HL-60 (cell line): ENCODE measurements at places on chromosomes 7 and 10.
A peak's percentile ranks its signal among the peaks of the same experiment; 100 is the strongest.

- DNase-seq: no peak
Measured at GRCh38 chr7:50309721-50310120, 5.2 kb downstream of the IKZF1 start.

DNA sequence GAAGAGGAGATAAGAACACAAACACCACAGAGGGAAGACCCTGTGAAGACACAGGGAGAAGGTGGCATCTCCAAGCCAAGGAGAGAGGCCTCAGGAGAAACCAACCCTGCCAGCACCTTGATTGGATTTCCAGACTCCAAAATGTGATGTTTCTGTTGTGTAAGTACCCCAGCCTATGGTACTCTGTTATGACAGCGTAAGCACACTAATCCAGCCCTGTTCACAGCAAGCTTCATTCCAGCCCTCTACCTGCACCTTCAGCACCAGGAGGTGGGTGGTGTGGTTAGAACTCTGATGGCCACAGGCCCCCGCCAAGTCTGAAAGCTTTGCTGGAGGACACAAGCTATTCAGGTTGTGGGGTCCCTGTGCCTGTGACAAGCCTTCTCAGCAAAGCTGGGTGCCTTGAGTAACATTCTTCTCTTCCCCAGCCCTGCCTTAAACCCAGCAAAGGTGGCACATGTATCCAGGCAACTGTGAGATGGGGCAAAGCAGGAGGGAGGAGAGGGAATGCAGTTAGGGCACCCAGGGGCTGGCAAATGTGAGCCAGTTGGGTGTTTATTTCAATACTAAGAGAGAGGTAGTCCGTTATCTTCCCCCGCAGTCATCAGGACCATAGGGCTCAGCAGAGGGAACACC, 4.5 kb downstream of the VSTM4 start:
- no peak for DNase-seq

DNA sequence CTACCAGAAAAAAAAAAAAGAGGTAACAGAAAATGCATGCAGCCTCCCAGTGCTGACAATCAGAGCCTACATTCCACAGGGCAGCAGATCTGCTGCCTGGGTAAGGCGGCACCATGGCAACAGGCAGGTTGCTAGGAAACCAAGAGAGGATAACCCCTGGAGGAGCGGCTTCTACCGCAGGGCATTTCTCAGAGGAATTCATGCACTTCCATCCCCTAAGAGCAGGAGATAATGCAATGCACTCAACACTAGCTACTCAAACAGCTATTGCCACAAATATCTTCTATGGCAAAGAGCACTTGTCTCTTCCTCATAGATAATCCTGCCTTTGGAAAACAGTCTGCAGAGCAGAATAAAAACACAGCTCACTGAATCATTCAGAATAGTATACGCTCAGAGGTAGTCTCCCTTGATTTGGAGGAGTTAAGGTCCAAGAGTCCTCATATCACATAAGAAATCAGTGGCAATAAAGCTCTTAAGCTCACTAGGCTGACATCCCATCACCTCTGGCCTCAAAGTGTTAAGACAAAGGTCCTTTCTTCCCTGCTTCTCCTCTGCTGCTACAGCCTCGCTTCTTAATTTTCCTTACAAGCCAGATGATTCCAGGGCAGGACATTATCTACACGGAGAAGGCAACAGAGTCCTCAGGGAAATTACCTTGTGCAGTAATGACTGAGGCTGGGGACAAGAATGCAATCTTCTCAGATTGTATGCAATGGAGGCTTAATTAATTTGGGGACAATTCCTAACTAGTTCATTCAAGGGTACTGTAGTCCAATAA, 10.7 kb downstream of the PSAP start:
- no peak for DNase-seq

GRCh38 chr7:49714182-49714581, 59.3 kb upstream of the VWC2 start:
- DNase-seq: no peak

DNA sequence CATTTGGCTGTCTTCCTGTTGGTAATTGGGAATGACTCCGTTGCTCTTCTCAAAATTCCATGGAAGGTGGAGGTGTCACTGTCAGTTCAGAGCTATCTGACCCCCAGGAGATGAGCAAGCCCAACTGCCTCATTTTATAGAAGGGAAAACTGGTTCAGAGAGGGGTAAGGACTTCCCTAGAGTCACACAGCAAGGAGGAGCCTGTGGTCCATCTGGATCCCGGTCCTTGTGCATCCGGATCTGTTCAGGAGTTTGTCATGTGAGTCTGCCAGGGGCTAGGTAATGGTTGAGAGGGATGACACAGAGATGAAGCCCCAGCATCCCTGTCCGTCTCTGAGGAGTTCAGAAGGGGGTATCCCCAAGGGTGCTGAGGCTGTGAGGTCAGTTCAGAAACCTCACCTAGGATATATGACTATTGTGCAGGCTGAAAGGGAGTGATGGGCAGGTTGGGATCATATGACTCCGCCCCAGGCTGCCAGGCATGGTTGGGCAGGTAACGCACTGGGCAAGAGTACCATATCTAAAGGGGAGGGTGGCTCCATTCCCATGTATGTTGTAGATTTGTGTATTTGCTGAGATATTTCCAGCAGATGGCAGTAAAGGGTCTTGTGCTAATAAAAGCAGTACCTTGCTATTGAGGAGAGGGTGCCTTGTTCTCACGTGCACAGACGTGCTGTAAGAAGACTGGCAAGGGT, 16.0 kb upstream of the SLC29A3 start:
- DNase-seq: no peak

DNA sequence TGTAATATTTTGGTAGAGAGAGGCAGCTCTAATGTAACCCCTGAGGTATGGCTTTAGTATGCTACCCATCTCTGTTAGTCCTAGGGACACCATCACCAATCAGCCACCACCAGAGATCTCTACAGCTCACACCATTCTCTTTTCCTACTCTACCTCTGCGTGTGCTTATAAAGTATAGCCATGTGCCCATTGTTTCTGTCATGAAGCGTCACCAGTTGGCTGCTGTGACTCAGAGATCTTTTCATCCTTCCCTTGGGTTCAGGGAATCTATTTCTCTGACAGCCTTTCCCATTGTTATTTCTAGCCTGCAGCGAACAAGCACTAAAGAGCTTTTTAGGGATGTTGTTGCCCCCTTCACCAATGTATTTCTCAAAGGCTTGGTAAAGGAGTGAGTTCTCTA, 103.3 kb downstream of the TPST1 start:
- no peak for DNase-seq

DNA sequence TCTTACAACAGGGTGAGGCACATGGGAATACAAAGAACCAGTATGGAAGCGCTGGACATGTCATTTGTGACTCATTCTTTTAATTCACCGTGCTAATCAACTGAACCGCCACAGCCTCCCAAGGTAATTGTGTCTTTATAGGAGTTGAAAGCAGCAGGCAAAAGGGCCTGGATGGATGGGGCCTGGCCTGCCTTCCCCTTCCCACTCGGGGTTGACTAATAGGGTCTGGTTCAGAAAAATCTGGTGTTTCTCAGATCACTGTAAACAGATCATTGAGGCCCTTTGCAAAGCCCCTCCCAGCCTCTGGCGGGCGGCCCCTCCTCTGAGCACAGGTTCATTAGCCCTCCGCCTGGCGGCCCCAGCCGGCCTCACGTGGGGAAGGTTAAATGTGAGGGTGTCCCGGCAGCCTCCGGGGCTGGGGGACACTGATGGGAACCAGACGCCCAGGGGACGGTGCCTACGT, 100.8 kb downstream of the EBF3 start:
- DNase-seq: no peak

- no peak for DNase-seq
Measured at GRCh38 chr7:71775648-71776047, 636.5 kb downstream of the CALN1 start.

DNA sequence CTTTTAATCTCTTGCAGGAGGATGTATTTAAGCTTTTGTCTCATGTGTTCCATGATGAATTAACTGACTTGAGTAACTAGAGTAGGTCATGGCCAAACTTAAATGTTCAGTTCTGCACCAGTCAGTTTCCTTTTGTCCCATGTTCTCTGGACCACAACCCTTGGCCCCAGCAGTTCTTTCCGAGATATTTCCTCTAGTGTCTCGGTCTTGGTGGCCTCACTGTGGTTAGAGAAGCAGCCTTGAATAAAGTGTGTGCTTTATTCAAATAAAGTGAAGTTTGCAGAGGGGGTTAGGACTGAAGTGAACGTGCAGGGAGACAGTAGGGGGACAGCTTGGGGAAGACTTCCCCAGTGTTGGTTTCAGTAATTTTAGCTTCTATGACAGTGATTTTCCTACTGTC, 9.3 kb downstream of the ZNF212 start:
- no peak for DNase-seq

DNA sequence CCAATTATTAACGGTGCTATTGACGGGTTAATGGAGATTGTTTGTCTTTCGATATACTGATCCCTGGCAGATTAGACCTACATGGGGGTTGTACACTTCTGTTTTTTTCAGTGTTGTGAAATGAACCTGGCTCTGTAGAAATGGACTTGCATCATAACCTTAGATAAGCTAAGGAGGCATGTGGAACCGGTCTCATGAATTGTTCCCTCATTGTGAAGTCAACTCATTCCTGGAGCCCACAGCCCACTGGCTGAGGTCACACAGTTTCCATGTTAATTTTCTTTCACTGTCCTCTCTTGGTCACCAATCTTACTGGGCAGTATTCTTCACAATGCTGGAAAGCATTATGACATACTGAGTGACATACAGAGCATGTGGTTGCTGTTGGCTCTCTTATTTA, 202.8 kb downstream of the BMPER start:
- peak; percentile 60 for DNase-seq

- DNase-seq: no peak
Measured at GRCh38 chr7:131124001-131124629, 203.6 kb upstream of the MKLN1 start.

DNA sequence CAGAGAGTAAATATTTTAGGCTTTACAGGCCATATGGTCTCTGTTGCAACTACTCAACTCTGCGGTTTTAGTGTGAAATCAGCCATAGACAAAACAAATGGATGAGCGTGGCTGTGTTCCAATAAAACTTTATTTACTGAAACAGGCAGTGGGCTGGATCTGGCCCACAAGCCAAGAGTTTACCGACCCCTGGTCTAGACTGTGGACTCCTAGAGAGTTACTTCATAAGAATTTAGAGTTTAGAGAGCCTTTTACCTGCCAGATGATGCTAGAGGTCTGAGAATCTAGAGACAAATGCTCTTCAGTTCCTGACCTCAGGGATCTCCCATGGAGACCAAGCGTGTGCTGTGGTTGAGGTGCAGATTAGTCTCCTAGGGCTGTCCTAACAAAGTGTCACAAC, 174.8 kb downstream of the PTEN start:
- DNase-seq: peak; percentile 47

DNA sequence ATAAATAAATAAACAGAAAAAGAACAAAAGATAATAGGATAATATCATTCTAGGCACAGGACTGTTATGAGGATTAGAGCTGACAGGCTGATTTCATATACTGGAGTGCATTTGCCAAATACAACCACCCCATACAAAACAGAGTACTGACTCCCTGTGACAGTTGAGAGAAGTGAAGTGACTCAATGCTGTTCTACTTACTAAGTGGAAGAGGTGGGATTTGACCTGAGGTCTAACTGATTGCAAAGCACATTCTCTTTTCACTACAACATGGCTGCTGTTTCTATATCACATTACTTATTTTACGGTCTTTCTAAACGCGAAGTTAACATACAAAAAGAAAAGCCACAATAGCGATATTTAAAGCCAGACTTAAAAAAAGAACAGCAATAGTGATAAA, 51.4 kb downstream of the ITGB1 start:
- DNase-seq: no peak

DNA sequence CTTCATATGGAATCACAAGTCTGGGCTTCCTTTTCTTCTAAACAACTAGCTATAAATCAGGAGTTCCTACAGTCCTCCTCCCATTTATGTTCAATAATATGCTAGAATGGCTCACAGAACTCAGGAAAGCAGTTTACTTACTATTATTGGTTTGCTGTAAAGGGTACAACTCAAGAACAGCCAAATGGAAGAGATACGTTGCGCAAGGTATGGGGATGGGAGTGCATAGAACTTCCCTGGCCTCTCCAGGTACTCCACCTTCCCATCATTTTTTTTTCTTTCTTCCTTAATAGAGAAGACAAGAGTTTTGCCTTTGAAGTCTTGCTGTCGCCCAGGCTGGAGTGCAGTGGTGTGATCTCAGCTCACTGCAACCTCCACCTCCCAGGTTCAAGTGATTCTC, 27.1 kb upstream of the SEMA4G start:
- DNase-seq: no peak

DNA sequence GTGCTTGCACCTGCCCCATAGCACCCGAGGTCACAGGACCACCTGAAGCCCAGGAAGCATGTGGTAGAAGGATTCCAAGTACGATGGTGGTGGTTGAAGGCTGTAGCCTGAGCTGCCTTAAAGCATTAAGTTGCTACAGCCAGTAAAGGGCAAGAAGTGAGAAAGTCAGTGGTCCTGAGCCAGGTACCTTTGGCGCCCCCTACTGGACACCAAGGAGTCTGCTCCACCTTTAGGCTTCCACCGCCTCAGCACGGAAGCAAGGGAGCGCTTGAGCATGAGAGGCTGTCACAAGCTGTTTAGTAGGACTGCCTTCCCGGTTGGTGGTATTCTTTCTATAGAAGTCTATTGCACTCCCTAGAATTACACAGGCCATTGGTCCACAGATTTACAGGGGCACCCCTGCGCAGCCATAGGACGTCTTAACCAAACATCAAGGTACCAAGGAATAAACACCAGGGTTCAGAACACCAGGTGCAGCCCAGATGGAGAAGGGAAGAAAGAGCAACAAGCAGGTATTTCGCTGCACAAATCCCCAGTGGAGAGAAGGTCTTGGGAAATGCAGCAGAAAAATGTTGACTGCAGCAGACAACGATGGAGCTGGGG, 2.2 kb downstream of the CRTAC1 start:
- peak; percentile 49 for DNase-seq

DNA sequence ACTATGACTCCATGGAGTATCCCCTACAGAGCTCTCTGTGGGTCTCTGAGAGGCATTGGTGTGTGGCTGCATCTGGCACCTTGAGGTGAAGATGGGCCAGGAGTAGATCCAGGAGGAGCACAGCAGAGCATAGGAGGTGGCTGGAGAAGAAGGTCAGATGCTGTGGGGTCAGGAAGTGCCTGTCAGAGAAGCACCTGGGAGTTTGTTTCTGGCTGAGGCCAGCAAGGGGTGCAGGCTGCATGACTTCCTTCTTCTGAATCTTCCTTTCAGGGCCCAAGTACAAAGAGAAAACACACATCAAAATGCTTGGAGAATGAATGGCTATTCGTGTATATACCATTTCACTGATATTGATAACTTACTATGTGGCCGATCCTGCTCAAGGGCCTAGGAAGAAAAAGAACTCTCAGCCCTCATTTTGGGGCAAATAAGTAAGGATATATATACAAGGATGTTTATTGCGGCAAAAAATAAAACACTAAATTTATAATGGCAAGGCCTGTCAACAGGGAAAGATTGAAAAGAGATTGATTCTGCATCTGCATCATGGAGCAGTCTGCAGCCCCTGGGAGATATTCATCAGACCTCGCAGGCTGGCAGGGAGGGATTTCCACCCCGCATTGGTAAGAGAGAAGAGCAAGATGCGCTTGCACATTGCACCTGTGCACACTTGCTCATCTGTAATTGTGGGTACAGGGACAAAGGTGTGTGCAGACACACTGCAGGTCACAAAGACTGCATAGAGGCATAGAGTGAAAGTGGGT, 39.2 kb downstream of the PTPRE start:
- DNase-seq: peak; percentile 48
